ENCODE measurements at places on chromosomes 1 and 21.
A peak's percentile ranks its signal among the peaks of the same experiment; 100 is the strongest.

GRCh38 chr1:78289603-78290002 lies 201.2 kb upstream of the PTGFR start:
- DNase-seq = no peak

GRCh38 chr21:46187814-46188213 lies 3.6 kb upstream of the SPATC1L start:
- DNase-seq = no peak

- DNase-seq = peak; percentile 22
Measured at GRCh38 chr1:2554621-2555387, 1.4 kb upstream of the TNFRSF14 start.

- no peak for DNase-seq
Measured at GRCh38 chr1:29441916-29442668, 205.8 kb downstream of the PTPRU start.

GRCh38 chr1:118335331-118335732 lies 150.3 kb upstream of the SPAG17 start:
- no peak for DNase-seq

DNA sequence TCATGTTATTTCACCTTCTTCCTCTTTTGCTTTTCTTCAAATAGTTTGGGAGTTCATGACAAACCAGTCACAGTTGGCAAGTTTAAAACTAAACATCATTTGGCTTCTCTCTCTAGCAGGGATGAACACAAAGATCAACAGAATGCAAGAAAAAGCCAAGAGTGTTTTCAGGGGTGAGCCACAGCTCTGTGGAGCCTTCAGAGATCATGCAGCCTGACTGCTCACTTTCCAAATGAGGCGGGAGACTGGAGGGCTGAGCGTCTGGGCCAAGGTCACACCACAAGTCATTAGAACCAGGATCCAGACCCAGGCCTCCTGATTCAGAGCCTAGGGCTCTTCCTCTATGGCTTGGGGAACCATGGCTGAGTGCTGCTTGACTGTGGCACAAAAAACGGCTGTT lies 2.7 kb downstream of the DPT start:
- DNase-seq = no peak
